ENCODE measurements at places on chromosomes 3 and 15.

DNA sequence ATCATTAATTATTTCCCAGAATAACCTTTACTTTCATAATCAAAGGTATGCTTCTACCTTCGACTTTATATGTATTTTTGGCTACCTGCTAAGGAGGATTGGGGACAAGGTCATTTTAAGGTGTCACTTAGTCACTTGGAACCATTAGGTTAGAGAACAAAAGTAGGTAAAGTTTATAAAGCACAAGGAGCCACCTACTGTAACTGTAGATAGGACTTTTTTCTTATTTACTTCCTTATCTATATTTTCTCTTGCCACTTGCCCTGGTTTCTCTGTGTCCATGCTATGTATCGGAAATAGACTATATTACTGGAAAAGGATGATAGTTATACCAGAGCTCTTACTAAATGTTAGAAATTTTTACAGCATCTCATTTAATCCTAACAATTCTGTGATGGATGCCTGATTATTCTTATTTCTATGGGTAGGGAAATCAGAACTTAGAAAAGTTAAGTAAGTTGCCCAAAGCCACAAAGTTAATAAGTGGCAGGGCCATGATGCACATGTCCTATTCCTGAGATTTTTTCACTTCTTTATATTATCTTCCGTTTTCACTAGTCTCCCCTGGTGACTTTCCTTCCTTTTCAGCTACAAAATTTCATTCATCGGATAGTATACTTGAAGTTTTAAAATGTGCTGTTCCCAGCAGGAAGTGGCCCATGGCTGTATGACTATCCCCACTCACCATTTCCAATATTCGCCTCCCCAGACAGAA is 132.5 kb downstream of the CMSS1 start:
- DNase-seq, result no peak

- DNase-seq, result peak; percentile 59
Measured at GRCh38 chr3:197430934-197431333, 124.8 kb downstream of the BDH1 start.

DNA sequence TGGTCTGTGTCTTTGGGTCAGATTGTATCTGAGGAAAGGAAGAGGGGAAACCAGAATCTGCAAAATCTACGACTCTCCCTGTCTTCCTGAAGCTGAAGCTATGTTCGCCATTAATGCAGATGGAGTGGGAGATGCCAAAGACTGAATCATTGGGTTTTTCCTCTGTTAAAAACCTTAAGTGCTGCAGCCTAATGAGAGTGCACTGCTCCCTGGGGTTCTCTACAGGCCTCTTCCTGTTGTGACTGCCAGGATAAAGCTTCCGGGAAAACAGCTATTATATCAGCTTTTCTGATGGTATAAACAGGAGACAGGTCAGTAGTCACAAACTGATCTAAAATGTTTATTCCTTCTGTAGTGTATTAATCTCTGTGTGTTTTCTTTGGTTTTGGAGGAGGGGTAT is 24.0 kb downstream of the RMDN3 start:
- DNase-seq, result no peak

DNA sequence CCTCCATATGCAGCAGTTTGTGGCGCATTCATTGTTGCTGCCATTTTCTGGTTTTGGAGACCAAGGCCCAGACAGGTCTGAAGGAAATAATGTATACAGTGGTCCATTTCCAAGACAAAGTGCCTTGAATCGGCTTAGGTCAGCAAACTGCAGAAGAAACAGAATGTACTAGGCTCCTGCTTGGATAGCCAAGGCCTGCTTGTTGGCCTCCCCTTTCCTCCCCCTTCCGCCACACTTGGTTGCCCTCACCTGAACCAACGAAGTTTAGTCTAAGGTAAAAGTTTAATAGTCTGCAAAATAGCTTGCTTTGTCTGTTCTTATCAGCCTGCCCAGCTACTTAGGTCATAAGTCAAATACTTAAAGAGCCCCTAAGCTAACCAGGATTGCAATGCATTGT is 12.0 kb upstream of the RTP3 start:
- DNase-seq, result no peak

All from fibroblast of mammary gland (primary cell).